ENCODE measurements at places on chromosomes 16 and 17.
A peak's percentile ranks its signal among the peaks of the same experiment; 100 is the strongest.

DNA sequence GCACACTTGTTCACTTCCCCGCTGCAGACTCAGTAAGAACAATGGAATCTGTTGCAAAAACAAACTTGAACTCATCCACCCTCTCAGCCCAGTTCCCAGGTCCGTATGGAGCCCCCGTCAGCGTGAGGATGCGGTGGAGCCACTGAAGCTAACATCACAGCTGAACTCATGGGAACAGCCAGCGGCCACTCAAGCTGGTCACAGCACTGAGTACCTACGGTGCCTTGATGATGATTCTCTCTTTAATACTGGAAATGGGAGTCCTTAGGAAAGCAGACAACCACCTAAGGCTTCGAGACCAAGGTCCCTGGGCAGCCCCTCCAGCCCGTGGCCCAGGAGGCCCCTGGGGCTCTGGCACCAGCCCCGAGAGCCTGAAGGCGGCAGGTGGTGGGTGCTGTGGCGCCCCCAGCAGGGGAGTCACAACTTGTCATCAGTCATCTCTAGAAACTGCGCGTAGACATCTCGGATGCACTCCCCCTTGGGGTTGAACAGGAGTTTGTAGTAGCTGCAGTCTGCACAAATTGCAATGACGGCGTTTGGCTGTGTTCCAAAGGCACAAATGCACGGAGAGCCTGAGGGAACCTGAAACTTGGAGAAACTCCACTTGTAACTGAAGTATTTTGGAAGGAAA lies 31.0 kb upstream of the RHOT1 start:
- DNase-seq, result no peak

DNA sequence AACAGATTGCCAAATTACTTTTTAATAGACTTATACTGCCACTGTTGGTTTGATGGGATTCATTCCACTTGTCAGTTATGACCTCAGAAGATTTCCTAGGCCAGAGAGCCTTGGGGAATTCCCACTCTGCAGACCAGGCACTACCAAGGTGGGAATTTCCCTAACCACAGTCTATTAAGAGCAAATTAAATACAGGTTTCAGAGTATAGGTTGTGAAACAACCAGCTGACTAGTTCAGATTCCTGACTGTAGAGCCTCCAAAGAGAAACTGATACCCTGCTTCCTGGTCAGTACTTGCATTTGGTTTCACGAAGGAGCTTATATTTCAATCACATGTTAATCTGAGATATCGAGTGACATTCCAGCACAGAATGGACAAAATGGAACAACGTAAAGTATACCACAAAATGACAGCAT lies 186.5 kb downstream of the STX8 start:
- no peak for DNase-seq

DNA sequence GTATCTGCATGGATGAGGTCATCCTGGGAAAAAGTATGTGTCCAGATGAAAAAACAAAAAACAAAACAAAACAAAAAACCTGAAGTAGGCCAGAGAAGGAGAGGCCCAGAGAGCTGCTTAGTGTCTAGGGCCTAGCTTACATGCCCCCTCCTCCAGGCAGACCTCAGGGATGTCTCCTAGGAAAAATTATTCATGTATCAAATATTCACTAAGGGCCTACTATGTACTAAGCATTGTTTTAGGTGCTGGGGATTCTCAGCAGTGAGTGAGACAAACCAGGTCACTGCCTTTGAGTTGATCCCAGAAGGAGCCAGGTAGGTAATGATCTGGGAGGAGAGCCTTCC lies 49.5 kb downstream of the IRX6 start:
- no peak for DNase-seq

- no peak for DNase-seq
These were observed 21.5 kb downstream of the FBXO31 start for GRCh38 chr16:87361916-87362619.

- DNase-seq, result no peak
These were observed 2.5 kb upstream of the GJD3 start for GRCh38 chr17:40366861-40367518.

DNA sequence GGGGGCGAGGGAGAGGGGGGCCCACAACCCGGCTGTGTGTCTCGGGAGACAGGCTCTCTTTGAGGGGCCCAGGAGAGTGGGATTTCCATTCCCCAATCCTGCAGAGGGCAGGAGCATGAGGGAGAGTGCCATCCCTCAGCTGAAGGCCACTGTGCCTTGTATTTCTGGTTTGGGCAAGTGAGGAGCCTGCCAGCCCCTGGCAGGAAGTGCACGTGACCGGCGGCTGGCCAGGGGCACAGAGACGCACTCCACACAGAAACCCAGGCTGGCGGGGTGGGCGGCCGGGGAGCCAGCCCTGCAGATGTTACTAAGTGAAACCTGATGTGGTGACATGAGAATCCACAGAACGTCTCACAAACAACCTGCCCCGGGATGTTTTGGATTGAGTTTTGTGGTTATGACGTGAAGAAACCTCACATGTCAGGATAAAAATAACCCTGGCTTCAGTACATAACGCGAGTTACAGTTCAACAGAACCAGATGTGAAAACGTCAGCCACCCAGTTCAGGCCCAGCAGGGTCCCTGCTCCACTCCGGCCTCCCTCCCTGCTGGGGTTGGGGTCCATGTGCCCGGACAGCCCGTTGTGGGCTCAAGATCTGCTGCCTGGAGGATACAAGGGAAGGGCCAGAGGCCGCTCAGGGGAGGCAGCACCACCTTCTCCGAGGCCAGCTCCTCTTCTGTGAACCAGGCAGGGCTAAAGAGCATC lies 51.7 kb upstream of the MTSS2 start:
- peak; percentile 54 for DNase-seq

- DNase-seq, result no peak
These were observed 220.7 kb upstream of the KCNJ16 start for GRCh38 chr17:69854225-69854780.

GRCh38 chr16:59067205-59067604 lies 333.1 kb upstream of the GOT2 start:
- no peak for DNase-seq

DNA sequence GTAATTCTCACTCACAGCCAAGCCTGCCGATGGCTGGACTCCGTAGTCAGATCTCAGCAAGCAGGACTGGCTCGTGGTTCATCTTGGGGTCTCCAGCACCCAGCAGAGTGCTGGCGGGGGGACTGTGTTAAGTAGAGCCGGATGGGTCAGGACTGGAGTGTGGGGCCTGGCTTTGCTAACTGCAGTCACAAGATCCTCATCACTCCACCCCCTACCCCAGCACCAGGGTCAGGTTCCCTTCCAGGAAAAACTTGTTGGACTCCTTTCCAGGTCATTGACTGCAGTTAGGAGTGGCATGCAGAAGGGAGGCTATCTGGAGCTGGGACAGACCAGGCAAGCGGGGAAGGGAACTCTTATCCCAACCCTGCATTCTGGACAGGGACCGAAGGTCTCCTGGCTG lies 6.0 kb downstream of the CIITA start:
- DNase-seq, result no peak

DNA sequence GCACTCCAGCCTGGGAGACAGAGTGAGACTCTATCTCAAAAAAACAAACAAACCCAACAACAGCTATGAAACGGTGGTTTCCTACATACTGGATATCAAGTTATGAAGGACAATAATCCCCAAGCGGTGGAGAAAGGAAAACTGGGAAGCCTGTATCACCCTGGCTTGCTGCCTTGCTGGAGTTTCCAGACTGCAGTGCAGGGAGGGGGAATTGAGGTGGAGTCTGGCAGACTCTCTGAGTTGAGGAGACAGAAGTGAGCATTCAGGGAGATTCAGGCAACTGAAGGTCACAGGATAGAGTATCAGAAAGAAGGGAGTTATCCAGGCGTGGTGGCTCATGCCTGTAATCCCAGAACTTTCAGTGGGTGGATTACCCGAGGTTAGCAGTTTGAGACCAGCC lies 11.9 kb downstream of the QRICH2 start:
- DNase-seq, result no peak

DNA sequence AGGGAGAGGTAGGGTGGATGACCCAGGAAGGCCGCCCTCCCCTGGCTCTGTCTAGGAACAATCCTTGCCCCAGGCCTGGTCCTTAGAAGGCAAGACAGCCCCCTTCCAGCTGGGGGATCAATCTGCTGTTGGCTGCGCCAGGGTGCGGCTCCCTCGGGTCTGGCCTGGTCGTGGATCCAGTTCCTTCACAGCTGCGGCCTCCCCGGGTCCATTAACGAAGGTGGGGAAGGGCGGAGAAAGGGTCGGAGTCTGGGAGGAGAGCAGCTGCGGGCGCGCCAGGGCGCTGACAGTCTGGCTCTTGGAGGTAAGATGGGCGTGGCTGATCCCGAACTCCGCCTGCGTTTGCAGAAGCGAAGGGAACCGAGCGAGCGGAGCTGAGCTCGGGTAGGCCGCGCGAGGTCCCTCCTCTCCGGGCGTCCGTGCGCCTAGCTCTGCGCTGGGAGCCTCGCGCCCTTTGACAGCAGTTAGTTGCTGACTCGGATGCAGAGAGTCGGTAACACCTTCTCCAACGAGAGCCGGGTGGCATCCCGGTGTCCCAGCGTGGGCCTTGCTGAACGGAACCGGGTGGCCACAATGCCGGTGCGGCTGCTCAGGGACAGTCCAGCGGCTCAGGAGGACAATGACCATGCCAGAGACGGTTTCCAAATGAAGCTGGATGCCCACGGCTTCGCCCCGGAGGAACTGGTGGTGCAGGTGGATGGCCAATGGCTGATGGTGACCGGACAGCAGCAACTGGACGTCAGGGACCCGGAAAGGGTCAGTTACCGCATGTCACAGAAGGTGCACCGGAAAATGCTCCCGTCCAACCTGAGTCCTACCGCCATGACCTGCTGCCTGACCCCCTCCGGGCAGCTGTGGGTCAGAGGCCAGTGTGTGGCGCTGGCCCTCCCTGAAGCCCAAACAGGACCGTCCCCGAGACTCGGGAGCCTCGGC lies at the start of gene HSPB9:
TSS of gene HSPB9 (plus strand) at position 434 of the 933 bp plus-strand sequence. CDS start at position 481, 47 bp downstream.
- DNase-seq, result no peak

DNA sequence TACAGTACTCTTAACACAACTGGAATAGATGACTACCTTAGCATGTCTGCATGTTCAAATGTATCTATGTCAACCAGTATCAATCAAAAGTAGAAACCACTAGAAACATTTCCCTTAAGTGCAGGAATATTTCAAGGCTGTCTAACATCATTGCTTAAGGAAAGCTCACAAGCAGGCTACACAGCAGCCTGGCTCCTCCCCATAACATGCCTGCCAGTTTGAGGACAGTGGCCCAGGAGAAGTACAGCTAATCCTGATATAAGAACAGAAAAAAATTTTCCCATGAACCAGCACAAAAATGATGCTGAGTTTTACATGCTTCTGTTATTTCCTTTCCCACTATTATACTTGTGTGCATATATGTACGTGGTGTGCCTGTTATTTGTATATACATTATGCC lies 175.1 kb downstream of the MYO1D start:
- no peak for DNase-seq

DNA sequence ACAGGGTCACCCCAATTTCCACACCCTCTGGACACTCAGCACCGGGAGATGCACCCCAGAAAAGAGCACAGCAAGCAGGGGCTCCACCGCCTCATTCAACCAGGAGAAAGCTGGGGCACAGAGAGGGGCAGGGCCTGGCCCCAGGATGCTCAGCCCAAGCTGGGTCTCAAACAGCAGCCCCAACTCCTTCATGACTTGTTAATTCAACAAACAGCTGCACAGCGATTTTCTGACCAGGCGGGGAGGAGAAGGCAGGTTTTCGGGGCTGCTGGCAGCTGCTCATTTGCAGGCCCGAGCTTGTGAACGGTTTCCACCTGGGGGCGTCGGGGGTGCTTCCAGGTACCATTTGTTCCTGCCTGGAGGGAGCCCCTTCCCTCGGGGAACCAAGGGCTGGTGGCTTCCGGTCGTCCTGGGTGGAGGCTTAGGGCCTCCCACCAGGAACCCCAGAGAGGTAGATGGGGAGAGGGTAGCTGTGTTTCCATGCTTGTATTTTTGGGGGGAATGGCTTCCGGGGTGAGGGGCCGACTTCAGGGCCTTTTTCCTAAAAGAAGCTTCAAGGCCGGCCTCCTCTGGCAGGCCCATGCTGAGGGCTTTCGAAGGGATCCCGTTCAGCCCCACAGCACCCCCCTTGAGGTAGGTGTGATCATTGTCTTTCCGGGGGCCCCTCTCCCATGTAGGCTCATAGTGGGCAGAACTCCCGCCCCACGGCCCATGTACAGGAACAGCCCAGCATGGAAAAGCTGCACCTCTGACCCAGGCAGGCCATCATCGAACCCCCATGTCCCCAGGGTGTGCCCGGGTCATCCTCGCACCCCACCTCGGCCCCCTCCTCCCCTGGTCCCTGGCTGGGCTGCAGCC lies 191.6 kb upstream of the GSE1 start:
- no peak for DNase-seq

- DNase-seq, result no peak
These were observed 12.3 kb downstream of the EPX start for GRCh38 chr17:58204796-58205195.

- no peak for DNase-seq
These were observed 77.6 kb upstream of the KSR1 start for GRCh38 chr17:27378482-27379175.

DNA sequence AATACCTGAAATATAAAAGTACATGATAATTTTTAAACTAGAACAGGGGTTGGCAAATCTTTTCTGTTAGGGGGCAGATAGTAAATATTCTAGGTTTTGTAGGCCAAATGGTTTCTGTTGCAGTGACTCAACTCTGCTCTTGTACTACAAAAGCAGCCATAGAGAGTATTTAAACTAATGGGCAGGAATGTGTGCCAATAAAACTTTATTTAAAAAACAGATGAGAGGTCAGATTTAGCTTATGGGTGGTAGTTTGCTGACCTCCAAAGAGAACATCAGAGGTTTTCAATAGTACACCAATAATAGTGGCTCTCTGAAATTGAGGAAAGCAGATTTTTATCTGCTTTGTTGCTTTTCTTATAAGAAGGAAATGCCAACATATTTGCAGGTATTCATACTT lies 15.2 kb upstream of the FAM20A start:
- DNase-seq, result no peak

DNA sequence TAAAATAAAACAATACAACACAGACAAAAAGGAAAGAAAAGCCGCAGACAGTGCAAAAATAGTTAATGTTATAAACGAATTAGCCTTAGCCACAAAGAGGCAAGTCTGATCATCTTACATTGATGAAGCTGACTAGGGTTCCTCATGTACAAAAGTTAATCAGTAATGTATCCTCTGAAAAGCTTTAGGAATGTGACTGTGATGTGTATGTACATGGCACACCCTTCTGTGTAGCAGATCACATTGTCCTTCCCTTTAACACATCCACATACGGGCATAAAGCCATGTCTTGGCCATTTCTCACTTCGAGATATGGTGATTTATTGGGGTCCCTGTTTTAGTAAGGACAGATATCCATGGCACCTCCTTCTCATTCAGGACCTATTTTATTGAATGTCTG lies 1327.5 kb upstream of the CDH8 start:
- no peak for DNase-seq

DNA sequence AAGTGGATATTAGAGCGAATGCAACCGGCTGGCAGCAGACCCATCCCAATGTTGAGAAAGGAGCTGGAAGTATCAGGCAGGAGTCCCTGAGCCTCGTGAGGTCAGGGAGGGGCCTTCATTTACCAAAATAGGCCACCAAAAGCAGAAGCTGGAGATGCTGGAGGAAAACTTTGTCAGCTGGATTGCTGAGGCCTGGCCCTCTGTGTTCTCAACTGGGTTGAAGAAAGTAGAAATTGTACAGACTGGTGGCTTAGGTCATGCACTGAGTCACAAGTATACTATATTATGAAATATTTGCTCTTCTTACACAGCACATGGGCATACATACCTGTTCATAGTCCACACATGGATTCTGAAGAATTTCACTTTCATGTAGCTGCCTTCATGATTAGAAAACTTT lies 23.2 kb upstream of the TEKT3 start:
- no peak for DNase-seq

GRCh38 chr17:61410141-61411010 lies 10.7 kb downstream of the TBX2 start:
- peak; percentile 47 for DNase-seq

Measured in stimulated activated CD4-positive, alpha-beta T cell treated with anti-CD3 and anti-CD28 coated beads, TNF-alpha, amount 100 ng/mL, for 48 hours (primary cell).